ENCODE measurements at places on chromosomes 5 and 9.

GRCh38 chr5:41796061-41796460 is 74.2 kb downstream of the OXCT1 start:
- DNase-seq = no peak

- DNase-seq = no peak
Measured at GRCh38 chr5:172147857-172148256, 40.2 kb downstream of the STK10 start.

GRCh38 chr9:81335879-81336421 is 353.4 kb downstream of the TLE1 start:
- no peak for DNase-seq

GRCh38 chr5:69367697-69368279 is 1.5 kb downstream of the AK6 start:
- DNase-seq = no peak

- no peak for DNase-seq
Measured at GRCh38 chr9:98576354-98576753, 132.4 kb downstream of the GABBR2 start.

DNA sequence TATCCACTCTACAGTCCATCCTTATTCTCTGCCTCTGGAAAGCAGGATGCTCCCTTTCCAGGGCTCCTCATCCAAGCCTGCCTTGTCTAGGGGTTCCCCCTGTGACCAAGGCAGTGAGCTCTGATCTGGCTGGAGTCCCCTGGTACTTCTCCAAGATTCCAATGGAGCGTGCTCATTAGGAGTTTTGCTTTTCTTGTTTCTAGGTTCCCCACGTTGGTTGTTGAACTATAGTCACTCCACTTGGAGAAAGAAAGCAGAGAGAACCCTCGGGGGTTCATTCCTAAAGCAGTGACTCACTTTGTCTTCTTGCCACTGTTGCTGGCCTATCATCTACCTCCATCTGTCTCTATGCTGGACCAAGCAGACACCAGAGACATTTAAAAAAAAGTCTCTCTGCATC is 192.6 kb downstream of the TLE4 start:
- no peak for DNase-seq

GRCh38 chr9:131697908-131698617 is 41.8 kb downstream of the RAPGEF1 start:
- no peak for DNase-seq

DNA sequence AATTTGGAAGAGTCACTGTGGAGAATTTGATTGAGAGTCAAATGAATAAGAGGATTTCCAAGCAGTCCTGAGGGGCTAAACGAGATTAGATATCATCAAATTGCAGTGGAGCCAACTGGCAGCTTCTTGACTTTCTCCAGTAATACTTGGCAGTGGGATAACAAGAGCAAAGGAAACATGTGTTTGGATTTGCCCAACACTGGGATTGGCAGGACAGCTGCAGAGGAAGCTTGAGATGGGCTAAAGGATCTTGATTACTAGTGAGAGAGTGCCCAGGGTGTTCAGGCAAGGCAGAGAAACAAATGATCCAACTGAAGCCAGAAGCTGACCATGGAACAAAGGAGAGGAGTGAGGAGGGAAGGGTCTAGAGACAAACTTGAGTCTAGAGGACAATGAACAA is 356.0 kb upstream of the ISL1 start:
- no peak for DNase-seq

GRCh38 chr5:65199993-65200675 is 281.6 kb downstream of the ADAMTS6 start:
- DNase-seq = no peak

DNA sequence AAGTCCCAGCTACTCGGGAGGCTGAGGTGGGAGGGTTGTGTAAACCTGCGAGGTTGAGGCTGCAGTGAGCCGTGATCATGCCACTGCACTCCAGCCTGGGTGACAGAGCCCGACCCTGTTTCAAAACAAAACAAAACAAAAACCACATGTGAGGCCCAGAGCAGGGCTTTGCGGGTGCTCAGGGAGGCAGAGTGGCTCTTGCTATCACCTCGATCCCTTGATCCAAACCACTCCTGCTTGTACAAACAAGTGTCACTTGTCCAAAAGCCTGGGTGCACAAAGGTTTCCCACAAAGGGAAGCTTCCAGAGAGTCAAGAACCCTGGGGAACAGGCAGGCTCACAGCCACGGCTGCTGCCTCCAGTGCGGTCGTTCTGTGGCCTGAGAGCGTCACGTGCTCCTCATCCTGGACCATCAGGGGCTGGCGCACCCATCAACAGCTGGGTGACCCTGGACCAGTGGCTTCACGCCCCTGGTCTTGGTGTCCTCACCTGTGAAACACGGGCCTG is 162.7 kb downstream of the C9orf50 start:
- no peak for DNase-seq

- no peak for DNase-seq
Measured at GRCh38 chr5:150640311-150641005, at the start of gene SYNPO. TSS of gene SYNPO (plus strand) at chr5:150640660. CDS start at chr5:150648276, 7,616 bp downstream.

DNA sequence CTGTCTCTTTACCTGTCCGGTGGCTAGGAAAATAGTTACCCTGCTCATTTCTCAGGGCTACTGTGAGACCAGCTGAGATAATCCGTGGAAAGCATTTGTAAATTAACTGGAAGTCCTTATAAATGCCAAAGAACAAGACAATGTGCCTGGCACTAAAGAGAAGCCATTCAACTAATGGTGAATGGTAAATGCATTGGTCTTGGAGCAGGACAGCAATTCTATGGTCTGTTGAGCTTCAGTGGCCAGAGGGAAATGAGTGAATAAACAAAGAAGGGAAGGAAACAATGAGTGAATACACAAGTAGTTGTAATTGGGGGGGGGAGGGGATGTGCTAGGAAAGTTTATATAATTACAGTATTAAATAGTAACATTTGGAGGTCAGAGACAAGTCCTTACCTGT is 353.6 kb downstream of the SEMA5A start:
- no peak for DNase-seq

DNA sequence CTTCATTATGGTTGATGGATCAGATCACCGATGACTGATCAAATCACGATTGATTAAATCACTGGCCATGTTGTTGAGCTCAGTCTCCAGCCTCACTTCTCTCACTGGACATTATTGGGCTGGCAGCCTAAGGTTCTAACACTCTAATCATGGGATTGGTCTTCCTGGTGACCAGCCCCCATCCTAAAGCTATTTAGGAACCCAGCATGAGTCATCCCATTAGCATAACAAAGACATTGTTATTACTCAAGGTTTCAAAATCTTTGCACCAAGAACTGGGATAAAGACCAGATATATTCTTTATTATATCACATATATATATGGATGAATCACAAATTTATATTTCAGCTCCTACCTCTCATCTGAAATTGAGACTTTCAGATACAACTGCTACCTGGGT is 272.1 kb upstream of the IL12B start:
- DNase-seq = no peak

DNA sequence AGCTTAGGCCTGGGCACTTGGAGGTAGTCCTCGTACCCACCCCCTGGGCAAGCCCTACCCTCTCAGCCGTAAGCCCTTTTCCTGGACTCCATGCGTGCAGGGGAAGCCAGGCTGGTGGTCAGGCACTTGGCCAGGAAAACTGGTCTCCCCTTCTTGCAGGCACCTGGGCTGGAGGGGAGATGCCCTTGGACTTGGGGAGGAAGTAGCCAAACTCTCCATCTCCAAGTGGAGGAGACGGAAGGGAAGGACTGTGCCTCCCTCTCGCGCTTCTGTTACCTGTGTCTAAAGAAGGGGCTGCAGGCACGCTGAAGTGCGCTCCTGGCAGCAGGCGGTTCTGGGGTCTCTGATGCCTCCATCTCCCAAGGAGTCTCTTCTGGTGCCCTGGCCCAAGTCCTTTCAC is 283.9 kb downstream of the PBX3 start:
- no peak for DNase-seq

- no peak for DNase-seq
Measured at GRCh38 chr5:24691074-24691473, 46.3 kb upstream of the CDH10 start.

GRCh38 chr9:101093620-101094019 is 65.1 kb downstream of the PLPPR1 start:
- no peak for DNase-seq

DNA sequence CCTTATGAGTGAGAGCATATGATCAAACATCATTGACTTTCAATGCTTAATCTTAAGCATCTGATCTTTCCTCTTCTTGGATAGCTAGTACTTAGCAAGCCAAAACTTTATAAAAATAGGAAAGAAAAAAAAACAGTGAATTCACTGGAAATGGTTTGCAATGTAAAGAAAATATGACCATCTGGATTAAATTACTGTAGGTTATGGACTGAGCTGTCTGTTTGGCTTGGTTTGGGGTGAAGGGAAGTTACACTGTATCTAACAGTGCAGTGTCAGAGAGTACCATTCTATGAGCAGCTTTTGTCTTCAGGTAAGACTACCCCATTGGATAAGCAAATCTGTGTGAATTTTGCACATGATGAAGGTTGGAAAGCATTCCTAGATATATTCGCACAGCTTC is 151.4 kb downstream of the TLE1 start:
- no peak for DNase-seq

GRCh38 chr5:16799796-16800195 is 136.3 kb downstream of the MYO10 start:
- no peak for DNase-seq

DNA sequence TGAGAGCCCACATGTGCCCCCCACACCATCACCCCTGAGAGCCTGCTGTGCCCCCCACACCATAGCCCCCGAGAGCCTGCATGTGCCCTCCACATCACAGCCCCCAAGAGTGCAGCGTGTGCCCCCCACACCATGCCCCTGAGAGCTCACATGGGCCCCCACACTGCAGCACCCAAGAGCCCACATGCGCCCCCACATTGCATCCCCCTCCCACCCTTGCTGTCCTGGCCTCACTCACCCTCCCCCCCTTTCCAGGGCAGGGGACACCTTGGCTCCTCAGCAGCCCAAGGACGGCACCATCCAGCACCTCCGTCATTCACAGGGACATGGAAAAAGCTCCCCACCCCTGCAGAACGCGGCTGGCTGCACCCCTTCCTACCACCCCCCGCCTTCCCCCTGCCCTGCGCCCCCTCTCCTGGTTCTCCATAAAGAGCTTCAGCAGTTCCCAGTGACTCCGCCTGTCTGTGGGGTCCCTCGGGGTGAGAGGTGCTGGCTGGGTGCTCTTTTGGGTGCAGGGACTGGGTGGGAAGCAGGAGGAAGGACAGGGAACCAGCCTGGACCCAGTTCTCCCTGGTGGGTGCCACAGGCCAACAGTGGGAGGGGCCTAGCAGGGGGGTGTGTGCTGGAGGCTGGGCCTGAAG is 5.0 kb downstream of the LCN1 start:
- no peak for DNase-seq

DNA sequence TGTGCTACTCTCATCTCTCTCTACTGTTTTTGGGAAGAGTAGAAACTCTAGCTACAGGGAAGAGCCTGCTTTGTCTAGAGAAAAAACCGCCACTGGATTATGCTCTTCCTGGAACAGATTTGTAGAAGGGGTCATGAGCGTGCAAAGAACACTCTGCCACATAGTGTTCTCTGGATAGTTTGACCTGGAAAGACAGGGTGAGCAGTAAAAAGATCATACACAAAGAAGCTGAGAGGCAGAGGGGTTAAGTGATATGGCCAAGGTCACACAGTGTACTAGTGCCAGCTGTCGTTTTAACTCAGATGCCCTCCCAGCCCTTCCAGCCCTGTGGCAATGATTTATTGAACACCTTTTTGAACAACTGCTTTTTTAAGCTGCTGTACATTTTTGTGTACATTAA is 182.2 kb downstream of the NNT start:
- no peak for DNase-seq

DNA sequence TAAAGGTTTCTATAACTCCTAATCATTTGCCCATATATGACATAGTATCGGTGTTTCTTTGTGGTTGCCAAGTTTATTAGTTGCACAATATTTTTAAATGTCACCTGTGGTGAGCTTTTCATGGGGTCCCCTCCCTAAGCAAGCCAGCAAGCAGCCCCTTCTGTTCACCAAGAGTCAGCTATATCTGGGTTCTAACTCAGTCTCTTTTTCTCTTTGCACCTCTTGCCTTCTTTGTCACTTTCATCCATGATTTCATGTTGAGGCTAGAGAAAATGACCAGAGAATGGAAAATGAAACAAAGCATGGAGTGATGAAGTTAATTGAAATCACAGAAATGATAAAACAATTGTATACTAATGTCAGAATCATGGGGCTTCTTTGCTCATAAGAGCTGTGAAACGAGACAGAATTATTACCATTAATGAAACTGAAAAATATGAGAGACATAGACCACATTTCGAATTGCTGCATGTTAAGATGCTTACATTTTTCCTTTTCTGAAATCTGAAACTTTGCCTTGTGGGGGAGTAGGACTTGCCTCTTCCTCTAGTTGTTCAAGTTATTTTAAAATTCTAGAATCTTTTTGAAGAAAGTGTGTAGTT is 75.7 kb downstream of the CAMK4 start:
- DNase-seq = no peak

- no peak for DNase-seq
Measured at GRCh38 chr5:111765613-111766571, 8.9 kb upstream of the NREP start.

GRCh38 chr9:70765946-70766345 is 351.5 kb upstream of the KLF9 start:
- no peak for DNase-seq

GRCh38 chr9:104896131-104896530 is 31.8 kb downstream of the ABCA1 start:
- no peak for DNase-seq

DNA sequence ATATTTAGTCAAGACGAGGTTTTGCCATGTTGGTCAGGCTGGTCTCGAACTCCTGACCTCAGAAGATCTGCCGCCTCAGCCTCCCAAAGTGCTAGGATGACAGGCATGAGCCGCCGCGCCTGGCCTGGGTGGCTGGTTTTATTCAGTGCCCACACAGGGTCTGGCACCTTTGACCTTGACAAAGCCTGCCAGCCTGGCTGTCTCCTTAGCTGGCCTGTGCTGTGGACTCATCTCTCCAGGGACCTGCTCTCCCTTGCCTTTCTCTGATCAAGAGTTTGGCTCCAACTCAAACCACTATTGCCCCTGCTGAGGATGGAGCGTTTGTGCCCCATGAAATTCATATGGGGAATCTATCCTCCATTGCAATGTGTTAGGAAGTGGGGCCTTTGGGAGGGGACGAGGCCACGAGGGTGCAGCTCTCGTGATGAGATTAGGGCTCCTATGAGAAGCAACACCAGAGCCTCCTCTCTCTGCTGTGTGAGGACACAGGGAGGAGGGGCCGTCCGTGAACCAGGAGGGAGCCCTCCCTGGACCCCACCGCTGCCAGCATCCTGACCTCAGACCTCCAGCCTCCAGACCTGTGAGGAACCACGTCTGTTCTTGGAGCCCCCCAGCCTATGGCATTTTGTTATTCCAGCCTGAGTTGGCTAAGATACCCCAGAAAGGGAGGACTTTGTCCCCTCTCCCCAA is 45.0 kb downstream of the MRPL36 start:
- no peak for DNase-seq

GRCh38 chr5:75729321-75729720 is 12.1 kb upstream of the POC5 start:
- DNase-seq = no peak

Data from stimulated activated CD8-positive, alpha-beta memory T cell treated with anti-CD3 and anti-CD28 coated beads, Interleukin-15, amount 100 ng/mL, for 24 hours (primary cell).